Smooth muscle cell of the brain vasculature (primary cell): ENCODE measurements at places on chromosomes 11 and 22.

DNA sequence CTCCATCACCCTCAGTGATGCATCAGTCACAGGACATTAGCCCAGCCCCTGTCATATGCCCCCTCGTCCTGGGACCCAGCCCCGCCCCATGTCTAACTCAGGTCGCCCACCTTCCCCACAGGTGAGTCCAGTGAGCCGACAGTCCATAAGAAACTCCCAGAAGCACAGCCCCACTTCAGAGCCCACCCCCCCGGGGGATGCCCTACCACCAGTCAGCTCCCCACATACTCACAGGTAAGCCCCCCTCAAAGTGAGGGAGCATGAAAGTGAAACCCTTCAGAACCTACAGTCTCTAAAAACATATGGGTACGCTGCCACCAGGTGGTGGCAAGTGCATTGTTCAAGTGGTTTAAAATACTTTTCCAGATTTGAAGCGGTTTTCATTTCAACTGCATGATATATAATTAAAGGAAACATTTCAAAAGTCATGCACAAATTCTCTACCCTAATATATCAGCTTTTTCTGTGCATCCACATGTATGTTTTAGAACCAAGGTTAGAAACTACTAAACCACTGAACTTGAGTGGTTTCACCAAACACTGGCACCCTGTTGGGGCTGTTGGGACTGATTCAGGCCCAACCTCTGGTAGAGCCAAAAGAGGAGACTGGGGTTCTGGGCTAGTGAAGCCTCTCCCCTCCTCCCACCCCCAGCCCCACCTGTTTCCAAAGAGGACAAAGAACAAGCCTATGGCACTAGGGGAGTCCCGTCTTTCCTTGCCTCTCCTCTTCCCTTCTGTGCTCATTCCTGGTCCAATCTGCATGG lies 17.3 kb downstream of the EPS8L2 start:
- DNase-seq, result no peak

DNA sequence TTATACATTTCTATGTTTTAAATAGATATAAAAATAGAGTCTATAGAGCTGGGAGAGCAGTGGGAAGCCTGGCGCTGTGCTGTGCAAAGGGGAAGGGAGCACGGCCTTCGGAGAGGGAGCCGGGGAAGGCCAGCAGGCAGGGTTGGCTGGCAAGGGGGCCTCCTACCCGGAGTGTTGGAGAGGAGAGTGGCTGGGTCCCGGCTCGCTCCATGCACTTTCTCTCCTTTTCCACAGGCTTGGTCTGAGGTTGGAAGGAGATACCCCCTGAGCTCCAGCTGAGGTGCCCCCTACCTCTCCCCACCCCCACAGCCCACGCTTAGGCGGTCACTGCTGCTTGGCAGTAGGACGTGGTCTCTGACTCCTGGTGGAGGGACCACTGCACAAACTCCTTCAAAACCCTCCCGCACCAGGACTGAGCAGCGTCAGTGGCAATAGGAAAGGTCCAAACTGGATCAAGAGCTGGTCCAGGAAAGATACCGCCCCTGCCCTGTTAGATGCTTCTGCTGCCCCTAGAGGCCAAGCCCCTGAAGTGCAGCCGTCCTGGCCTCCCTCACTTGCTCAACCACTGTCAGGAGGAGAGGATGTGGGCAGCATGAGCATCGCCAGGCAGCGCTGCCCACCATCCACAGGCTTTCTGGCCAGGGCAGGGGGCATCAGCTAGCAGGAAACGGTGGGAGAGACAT lies 52.9 kb downstream of the SYT13 start:
- DNase-seq, result no peak

DNA sequence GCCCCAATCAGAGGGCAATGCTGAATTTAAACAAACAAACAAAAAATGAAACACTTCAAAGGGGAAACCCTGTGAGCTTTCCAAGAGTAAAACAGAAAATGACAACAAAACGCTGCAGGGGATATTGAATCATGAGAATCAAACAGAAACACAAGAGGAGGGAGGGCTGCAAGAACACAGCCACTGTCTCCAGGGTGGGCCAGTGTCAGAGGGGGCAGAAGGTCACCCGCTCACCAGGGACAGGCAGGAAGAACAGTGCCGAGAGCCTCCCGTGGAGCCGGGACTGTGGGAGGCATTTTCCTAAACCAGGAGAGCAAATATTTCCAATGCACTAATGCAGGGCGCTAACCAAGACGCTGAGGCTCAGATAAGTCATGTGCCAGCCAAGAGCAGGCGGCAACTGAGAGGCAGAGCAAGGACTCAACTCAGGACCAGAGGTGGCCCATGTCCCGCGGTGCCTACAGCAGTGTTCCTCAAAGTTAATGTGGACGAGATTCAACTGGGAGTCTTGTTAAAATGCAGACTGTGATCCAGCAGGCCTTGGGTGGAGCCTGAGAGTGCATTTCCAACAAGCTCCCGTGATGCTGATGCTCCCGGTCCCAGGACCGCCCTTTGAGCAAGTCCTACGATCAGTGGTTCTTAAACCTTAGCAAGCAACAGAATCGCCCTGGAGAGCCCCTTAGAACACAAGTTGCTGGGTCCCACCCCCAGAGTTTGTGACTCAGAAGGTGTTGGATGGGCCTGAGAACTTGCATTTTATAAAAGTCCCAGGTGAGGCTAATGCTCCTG lies 197.2 kb downstream of the TENM4 start:
- DNase-seq, result peak; percentile 91

- no peak for DNase-seq
Measured at GRCh38 chr22:44920183-44920582, 89.6 kb downstream of the PHF21B start.

- no peak for DNase-seq
Measured at GRCh38 chr11:123457187-123457770, 27.2 kb downstream of the GRAMD1B start.

DNA sequence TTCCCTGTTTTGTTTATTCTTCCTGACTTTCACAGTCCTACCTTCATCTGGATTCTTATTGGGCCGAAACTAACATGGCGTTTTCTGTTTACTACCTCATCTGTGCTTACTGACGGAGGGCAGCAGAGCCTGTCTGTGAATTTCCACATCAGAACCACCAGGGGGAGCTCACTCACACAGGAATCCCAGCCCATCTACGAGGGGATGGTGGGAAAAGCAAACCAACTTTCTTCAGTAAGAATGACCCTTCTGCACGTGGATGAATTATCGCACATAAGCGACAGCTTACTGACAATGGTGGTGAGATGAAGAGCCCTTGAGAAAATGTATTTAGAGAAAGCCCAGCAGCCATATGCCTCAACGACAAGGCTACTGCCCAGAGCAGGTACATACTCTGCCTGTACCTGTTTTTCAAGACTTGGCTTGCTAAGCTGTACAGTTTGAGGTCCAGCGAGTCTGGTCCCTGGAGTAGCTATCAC lies 42.5 kb downstream of the LARGE2 start:
- DNase-seq, result peak; percentile 49

DNA sequence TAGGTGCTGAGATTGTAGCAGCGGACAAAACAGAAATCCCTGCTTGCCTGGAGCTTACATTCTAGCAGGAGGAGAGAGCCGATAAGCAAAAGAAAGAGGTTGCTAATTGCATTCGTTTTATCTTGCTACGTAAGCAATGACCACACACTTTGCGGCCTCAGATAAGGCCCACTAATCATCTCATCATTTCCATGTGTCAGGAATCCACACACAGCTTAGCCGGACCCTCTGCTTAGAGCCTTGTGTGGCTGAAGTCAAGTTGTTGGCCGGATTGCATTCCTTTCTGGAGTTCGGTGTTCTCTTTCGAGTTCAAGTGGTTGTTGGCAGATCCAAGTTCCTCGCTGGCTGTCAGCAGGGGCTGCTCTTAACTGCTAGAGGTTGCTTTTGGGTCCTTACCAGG lies 101.6 kb downstream of the CHST1 start:
- no peak for DNase-seq

- DNase-seq, result no peak
Measured at GRCh38 chr11:130947481-130947880, 31.2 kb upstream of the SNX19 start.

DNA sequence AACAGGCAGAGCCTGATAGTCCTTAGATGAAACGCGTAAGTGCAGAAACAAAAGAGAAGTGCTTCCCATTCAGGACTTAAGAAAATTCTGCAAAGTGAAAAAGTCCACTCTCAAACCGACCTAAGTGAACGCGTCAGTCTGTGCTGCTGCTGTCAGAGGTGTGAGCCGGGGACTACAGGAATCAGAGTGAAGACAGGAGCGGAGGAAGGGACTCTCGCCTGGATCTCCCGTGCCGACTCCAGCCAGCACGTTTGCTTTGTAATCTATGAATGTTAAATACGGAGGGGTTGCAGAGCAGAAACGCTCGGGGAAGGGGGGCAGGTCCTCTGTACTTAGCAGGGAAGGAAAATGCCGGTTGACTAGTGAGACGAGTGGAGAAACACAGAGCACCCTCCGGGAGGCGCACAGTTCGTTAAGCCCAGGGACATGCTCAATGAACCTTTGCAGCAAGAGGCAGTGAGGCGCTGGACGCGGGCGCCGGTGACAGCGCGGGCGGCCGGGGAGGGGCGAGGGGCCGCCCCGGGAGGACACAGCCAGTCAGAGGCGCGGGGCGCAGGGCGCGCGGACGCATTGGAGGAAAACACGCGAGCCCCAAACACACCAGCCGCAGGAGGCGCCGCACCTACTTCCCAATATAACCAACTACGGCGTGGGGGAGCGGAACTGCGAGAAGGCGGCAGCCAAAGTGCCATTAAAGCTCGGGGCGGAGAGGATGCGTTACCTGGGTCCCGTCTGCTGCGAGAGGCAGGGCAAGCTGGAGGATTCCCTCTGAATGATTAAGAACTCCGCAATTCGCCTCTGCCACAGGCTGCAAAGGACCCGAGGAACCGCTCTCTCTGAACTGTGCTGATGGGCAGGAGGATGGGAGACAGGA lies at the start of gene CNTN5:
Gene CNTN5, plus strand, starts transcription at position 598 of the 874 bp plus-strand sequence.
- DNase-seq, result no peak

DNA sequence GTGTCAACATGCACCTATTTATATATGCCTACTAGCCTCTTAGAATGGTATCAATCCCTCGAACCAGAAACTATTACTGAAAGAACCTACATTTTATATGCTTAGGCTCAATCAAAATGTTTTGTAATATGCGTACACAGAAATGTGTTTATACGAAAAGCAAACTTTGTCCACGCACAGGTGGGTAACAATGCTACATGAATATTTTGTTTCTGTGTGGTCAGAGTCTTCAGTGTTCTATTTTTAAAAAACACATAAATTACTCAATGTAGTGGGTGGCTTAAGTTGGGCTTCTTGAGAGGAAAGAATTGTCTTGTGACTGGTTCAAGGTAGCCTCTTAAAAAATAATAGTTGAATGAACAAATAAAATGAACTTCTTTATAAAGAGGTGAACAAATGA lies 46.1 kb downstream of the SYTL2 start:
- no peak for DNase-seq

DNA sequence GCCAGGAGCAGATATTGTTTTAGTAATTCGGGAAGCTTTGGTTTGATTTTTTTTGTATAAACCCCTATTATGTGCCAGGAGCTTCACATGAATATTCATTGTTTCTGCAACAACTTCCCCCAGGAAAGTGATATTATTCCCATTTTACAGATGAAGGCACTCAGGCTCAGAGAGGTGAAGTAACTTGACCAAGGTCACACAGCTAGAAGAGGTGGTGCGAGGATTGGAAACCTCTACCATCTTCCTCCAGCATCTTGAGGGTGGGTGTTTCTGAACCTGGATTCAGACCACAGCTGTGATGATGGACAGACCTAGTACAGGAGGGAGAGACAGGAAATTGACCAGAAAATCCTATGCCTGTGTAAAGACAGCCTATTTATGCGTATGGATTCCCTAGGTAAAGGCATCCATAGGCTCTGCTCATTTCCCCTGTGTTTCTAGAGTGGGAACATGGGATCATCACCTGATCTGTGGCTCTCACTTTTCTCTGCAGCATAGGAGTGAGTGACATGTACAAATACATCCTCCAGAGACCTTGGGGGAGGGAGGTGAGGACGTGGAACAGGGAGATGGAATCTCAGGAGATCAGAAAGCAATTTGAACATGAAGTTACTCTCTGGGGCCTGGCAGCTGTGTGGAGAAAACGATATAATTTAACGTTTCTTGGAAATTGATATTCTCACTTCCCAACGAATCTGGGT lies 81.4 kb downstream of the TSPAN18 start:
- DNase-seq, result no peak
